ENCODE measurements at places on chromosomes 3 and 15.

- DNase-seq = no peak
Measured at GRCh38 chr3:127886956-127887231, 28.1 kb upstream of the KBTBD12 start.

GRCh38 chr15:80942746-80943565 lies 46.7 kb downstream of the MESD start:
- DNase-seq = no peak

DNA sequence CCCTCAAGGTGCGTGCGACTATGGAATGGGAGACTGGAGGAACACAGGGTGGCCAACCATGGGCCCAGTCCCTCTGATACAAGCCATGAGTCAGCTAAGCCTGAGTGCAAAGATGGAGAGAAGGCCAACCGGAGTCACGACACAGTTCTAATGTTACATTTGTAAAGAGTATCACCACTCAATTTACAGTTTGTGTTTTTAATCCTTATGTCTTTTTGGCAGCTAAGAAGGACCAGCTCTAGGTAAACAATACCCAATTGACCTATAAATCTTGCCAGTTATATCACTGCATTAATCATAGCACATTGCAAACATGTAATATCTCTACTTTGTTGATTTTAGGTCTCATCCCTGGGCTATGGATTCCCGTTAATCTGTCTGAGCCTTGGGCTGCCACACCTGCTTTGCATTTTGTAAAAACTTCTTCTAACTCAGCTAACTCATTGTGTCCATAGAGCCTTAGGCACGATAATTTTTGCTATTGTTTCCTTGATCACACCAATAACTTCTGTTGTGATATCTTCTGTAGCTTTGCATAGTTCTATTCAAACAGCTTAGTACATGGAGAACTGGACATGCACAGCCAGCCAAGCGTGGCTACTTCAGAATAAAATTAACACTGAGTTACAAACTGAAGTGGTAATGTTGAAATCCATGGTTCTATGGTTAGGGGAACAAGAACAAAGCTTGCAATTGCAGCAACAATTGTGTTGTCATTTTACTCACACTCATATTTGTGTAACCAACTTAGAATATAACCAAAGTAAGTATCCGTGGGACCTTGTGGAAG lies 50.3 kb downstream of the LSM3 start:
- peak; percentile 64 for DNase-seq

- DNase-seq = no peak
Measured at GRCh38 chr3:152835601-152836102, 721 bp downstream of the P2RY1 start.

DNA sequence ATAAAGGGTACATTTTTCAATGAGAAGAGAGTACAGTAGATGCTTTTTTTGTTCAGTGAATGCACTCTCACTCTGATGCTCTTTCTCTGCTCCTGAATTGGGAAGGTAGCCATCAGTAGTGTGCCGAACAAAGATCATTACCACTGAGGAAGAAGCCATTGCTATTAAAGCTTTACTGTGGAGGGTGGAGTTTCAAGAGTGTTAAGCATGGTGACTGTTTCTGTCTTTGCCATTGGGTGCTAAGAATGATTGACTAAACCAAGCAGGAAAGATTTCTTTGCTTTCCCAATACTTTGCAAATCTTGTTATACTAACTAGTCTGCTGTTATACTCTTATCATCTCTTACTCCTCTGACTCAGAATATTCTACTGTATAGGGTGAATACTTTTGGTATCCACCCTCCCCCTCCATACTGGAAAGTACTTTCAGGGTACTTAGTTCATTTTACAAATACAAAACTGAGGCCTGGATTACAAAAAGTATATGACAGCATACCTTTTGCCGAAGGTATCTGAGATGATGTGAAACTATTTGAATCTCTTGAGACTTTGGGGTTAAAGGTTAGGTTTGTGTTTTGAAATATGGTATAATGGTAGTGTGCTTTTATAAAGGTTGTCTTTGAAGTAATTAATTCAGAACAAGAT lies 1.7 kb downstream of the RAB11A start:
- no peak for DNase-seq

GRCh38 chr3:49673121-49673714 lies 933 bp upstream of the APEH start:
- DNase-seq = no peak

DNA sequence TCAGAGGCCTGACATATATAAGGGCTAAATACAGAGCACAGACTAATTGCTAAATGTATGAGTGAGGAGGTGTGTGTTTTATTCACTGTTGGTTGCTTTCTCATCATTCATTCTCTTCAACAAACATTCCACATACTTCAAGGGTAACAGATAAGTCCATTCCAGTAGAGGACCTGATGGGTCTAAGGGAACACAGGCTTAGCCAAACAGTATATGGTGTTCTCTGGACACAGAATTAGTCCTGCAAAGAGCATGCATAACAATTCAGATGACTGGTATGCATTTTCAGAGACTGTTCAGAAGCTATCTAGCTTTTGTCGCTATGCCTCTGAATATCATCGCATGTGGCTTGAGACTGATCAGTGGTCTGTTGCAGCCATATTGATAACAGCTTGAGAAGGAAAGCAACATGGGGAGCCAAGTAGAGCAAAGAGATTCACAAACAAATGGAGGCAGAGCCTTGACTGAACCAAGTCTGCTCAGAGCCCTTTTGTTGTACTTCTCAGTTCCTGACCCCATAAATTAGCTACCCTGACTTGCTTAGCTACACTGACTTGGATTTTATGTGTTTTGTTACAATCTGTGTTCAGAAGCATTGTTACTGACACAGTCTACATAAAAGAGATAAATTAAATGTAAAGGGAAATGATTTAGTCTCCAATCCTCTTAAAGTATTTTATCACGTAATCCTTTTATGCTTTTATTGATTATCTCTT lies 1178.7 kb downstream of the ROBO1 start:
- DNase-seq = no peak

- no peak for DNase-seq
Measured at GRCh38 chr15:74790080-74790916, 8.4 kb downstream of the CSK start.

GRCh38 chr15:34793901-34794300 lies 1.4 kb downstream of the ACTC1 start:
- no peak for DNase-seq

DNA sequence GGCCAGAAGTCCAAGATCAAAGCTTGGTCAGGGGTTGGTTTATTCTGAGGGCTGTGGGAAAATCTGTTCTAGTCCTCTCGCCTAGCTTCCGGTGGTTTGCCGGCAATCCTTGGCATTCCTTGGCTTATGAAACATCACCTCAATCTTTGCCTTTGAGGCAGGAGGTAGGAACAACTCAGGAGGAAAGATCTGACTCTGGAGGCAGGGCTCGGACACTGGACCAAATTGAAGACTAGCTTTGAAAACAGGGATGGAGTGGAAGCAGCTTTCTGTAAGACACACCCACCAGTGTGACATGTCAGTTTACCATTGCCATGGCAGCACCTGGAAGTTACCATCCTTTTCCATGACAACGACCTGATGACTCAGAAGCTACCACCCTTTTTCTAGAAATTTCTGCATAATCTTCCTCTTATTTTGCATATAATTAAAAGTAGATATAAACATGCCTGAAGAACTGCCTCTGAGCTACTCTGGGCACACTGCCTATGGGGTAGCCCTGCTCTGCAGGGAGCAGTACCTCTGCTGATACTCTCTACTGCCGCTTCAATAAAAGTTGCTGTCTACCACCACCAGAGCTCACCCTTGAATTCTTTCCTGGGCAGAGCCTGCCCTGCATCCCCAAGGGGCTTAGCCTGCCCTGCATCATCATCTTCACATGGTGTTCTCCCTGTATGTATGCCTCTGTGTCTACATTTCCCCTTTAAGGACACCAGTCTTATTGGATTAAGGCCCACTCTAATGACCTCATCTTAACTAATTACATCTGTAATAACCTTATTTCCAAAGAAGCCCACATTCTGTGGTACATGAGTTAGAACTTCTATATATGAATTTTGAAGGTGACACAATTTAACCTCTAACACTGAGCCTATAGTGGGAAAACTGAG lies 38.3 kb upstream of the TM4SF4 start:
- DNase-seq = no peak

GRCh38 chr15:92473756-92474155 lies 80.1 kb downstream of the ST8SIA2 start:
- no peak for DNase-seq
